ENCODE measurements at places on chromosomes 4 and X.

DNA sequence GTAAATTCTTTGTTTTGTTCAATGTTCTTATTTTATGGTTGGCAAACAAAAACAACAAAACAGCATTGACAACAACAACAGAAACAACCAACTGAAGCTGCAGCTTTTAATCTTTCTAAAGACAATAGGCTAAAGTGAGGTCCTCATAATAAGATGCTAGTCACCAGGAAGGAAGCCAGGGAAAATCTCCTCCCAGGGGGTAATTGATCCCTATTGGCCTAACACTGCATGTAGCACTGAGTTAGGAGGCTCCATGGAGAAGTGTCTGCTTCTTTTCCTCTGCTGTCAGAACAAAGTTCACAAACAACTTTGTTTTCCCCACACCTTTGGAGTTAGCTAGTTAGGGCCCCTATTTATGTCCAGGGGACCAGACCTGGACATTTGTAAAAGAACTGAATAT lies 4.7 kb upstream of the LRAT start:
- no peak for DNase-seq

DNA sequence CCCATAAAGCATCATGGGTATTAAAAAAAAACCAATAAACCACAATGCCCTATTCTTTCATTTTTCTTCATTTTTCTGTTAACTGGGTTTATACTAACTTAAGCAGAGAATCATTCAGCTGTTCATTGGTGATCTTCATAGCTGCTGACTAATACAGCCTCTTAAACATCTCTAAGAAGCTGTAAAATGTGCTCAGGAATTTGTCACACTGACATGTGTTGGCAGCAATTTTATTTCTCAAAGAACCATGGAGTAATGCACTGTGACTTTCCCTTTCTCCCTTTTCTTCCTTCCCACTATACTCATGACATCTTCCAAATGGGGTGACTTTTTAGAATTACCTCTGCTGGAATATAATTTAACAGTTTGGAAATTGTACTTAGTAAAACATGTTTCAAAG lies 315.4 kb downstream of the ANTXR2 start:
- no peak for DNase-seq

DNA sequence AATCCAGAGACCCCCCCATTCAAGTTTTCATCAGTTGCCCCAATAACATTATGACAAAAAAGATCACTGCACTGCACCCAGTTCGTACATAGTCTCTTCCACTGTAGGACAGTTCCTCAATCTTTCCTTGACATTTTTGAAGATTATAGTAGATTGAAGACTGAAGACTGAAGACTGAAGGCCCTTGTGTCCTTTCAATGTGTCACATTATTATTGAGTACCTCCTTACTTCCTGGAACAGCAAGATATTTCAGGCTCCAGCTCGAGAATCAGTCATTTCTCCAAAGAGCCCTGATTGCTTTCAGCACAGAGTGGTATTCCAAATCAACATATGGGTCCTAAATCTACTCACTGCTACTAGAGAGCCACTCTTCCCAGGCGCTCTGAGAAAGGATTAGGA lies 75.0 kb downstream of the MANBA start:
- no peak for DNase-seq

GRCh38 chr4:40183615-40184411 lies 13.0 kb upstream of the RHOH start:
- DNase-seq: no peak

DNA sequence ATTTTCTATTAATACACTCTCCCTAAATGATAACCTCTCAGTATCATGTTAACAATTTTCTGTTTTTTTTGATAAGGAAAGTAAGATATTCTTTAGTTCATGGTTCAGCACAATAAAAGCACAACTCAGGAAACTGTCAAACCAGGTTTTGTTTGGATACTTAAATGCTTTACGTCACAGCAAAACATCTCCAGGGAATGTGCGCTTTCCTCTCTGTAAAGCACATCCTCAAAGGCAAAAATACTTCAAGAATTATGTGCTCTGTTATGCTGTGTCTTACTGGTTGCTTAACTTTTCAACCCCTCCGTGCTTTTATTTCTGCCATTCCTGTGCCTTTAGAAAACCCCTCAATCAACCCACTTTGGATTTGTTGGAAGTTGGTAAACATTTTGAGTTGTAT lies 27.8 kb downstream of the SNX25 start:
- no peak for DNase-seq

- no peak for DNase-seq
These were observed 21.3 kb downstream of the ADGRG4 start for GRCh38 chrX:136322064-136322463.

DNA sequence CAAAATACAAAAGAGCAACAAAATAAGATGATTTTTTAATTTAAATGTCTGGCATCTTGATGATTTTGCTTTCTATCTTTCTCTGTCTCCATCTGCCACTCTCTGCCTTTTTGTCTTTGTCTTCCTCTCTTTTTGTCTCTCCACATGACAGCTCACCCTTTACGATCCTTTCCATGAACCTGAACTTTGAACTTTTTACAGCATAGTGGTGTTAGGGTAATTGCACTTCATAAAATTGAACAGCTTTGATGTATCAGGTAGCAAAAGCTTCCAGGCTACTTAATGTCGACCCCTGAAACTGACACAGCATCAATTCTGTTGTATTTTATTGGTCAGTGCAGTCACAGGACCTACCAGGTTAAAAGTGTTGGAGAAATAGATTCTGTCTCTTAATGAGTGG lies 1517.0 kb downstream of the ADGRL3 start:
- DNase-seq: no peak

DNA sequence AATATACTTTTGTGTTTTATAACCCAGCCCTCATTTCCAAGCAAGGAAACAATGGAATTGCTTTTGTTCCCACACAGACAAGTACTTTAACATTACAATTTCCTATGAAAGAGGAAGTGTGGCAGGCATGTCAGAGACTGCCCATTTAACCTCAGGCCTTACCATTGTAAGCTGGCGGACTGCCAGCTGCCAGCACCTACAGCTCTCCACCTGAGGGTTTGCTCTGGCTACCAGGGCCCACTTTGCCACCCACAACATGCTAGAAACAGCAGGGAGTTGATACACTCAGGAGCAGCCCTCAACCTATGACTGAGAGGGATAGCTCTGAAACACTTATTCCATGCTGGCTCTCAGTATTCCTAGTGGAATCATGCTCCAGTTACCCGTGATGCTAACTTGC lies 152.3 kb upstream of the PRDX4 start:
- DNase-seq: no peak

- DNase-seq: no peak
These were observed 76.5 kb downstream of the PSAPL1 start for GRCh38 chr4:7358100-7358735.

DNA sequence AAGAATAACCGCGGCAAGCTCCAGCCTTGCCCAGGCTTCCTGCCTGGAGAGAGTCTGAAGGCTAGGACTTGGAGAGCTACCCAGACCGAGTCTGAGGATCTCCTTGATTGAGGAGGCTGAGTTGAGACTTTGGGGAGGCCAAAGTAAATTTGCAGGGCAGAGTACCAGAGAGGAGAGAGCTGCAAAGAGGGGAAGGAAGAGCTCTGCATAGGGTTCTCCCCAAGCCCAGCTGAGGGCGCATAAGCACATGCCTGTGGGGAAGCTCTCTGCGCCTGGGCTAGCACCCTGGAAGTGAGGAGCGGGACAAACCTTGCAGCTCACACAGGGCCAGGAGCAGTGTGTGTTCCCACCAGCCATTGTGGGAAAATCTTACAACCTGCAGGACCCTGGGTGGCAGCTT lies 56.1 kb downstream of the FAM193A start:
- no peak for DNase-seq

All from stimulated activated CD4-positive, alpha-beta T cell treated with anti-CD3 and anti-CD28 coated beads, Interleukin-1b, Interleukin-23, amount 100 ng/mL, for 48 hours (primary cell).